ENCODE measurements at places on chromosomes 11 and 22.

GRCh38 chr11:121104312-121104762 is 3.3 kb downstream of the TECTA start:
- DNase-seq = no peak

DNA sequence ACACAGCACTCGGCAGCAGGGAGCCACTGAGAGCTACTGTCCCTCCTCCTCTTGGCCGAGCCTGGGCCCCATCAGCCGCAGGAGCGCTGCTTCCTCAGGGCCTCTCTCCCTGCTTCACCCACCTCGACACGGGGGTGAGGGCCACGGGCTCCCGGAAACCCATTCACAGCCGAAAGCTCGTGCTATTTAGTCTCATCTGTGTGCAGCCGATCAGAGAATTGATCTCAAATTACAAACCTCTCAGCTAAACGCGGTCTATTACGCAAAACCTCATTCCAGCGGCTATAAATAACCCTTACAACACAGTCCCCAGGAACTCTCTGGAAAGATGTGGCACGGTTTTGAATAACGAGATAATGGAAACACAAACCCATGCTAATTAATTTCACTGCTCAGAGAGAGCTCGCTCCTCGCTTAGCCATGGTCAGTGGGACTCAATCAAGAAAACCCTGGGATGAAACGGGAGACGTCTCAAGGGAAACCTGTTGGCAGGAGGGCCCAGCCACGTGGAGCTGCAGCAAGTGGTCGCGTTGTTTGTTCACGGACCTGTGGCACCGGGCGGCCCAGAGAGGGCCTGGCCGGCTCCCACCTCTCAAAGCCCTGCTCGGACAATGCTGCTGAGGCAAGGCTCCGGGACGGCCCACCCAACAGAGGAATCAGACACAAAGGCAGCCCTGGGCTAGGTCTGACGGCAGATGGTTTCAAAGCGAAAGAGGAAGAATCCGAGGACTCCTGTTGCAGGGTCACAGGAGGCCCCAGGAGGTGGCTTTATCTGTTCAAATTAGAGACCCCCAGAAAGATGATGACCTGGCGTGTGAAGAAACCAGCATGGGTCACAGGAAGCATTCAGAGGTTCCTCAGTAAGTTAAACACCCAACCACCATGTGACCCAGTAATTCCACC is 210.5 kb downstream of the CTTN start:
- DNase-seq = no peak

GRCh38 chr22:46297151-46297812 is 612 bp downstream of the GTSE1 start:
- peak; percentile 68 for DNase-seq

DNA sequence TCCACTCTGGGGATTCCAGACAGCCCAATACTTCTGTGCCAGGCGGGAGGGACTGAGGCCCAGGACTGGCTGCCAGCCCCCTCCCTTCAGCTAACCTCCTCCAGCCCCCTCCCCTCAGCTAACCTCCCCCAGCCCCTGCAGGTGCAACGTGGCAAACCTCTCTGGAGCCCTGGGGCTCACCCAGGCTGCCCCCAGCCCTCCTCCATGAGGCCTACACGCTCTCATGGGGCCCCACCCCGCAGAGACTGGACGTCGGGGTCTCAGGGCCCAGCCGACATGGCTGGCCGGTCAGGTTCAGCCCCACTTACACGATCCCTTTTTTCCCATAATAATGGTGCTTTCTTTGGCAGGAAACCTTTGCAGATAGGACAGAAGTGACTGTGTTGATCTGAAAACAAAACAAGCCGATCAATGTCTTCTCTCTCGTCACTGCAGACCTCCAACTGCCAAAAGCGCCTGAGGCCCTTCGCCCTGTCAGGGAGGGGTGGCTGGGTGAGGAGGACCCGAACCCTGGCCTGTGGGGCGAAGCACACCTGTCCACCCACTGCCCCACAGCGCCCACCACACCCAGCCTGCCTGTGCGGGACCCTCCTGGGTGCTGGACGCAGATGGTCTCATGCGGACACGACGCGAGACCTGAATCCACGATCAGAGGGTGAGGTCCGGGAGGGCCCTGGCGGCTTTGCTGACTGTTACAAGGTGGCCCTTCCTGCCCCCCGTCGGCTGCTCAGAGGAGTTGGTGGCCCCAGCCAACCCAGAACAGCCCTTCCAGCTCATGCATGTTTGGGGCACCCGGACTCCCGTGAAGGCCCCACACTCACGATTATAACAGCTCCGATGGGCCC is 33.6 kb downstream of the TRMU start:
- no peak for DNase-seq

DNA sequence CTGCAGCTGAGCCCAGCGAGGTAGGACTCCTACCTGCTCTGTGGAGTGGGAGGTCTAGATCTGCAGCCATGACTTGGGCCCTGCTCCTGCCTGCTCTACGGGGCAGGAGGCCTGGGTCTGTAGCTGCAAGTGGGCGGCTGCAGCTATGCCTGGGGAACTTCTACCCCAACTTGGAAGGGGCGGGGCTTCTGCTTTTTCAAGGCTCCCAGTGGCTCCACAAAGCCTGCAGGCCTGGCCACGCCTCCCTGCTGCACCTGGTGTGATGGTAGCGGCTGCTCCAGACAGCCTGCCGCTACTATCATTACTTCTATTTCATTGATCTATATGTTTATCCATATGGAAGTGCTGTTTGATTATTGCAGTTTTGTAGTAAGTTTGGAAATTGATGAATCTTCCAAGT is 121.2 kb downstream of the NELL1 start:
- no peak for DNase-seq

DNA sequence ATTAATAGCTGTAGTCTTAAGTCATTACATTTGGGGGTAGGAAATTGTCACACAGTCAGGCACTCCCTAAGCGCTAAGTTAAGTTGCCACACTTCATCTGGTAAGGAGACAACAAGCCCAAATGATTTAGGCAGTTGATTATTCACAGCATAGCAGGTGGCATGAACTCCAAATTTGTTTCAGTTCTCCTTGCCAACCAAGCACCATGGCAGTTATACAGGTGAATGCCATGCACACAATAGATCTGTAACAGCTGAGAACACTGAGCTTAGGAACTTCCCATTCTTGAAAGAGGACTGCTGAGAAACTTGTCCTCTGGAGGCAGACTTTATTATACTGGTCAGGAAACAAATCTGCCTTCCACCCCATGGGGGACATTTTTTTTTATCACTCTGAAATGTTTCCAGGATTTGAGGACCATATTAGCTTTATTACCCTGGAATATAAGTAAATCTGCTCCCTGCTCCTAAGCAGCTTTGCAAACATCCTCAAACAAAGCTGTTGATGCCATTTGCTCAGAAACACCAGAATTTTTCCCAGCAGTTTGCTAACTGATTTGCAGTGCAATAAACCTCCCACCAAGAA is 5.1 kb upstream of the INTS4 start:
- no peak for DNase-seq

GRCh38 chr22:25360411-25360810 is 141.0 kb downstream of the CRYBB2 start:
- no peak for DNase-seq

- no peak for DNase-seq
Observed at GRCh38 chr11:14370496-14370895, 11.5 kb upstream of the RRAS2 start.

DNA sequence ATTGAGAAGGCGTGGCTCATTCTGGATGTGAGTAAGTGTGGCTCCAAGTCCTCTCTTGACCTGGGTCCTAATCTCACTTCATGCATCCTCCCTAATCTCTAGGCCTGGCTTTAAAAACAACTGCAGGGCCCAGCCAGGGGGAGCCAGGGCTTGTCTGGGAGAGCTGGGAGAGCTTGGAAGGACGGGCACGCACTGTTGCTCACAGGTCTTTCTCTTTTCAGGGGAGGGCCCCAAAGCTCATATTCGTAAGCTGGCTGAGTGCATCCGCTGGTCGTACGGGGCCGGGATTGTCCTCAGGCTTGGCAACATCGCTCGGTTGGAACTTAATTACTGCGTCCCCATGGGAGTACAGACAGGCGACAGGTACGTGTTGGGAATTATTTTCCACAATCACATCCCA is 34.1 kb upstream of the PARVB start:
- DNase-seq = no peak

DNA sequence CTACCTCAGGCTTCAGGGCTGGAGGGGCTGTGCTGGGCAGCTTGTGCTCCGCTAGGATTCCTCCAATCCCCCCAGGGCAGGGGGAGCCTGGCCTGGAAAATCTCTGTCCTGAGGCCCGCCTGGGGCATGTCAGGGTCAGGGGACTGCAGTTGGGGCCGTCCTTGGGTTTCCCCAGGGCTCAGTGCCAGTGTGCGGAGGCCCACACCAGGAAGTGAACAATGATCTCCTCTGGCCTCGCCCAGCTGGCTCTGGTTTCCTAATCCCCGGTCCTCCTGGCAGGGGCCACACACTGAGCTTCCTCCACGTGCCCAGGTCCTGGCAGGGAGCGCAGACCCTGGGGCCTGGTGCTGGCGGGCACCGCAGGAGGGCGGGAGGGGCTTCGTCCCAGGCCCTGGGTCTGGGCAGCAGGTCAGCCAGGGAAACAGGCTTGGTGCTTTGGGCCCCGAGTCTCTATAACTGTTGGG is 1.4 kb upstream of the MUC2 start:
- no peak for DNase-seq

GRCh38 chr22:27220339-27220738 is 563.0 kb downstream of the MIAT start:
- peak; percentile 79 for DNase-seq

DNA sequence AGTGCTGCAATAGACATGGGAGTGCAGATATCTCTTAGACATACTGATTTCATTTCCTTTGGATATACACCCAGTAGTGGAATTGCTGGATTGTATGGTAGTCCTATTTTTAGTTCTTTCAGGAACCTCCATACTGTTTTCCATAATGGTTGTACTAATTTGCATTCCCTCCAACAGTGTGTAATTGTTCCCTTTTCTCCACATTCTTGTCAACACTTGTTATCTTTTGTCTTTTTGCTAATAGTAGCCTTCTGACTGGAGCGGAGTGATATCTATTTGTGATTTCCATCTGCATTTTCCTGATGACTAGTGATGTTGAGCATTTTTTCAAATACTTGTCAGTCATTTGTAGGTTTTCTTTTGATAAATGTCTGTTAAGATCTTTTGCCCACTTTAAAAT is 128.9 kb downstream of the CTNND1 start:
- no peak for DNase-seq

DNA sequence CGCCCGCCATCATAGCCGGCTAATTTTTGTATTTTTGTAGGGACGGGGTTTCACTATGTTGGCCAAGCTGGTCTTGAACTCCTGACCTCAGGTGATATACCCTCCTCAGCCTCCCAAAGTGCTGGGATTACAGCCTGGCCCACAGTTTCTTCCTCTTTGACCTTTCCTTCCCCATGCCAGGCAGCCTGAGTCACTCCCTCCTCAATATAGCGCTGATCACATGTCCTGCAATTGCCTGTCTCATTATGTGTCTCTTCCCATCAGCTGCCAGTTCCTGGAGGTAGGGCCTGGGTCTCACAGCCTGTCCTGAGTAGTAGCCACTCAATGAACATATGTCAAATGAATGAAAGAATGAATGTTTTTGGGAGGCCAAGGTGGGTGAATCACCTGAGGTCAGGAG is 43.0 kb upstream of the CCDC134 start:
- DNase-seq = no peak

- DNase-seq = no peak
Observed at GRCh38 chr11:88603091-88603867, 265.7 kb upstream of the CTSC start.

GRCh38 chr11:75626889-75627529 is 41.8 kb downstream of the MAP6 start:
- peak; percentile 45 for DNase-seq

- DNase-seq = no peak
Observed at GRCh38 chr22:22523494-22523893, 3.4 kb upstream of the ZNF280A start.

- DNase-seq = no peak
Observed at GRCh38 chr22:21680830-21681565, 15.2 kb downstream of the PPIL2 start.

- DNase-seq = peak; percentile 88
Observed at GRCh38 chr11:78168539-78169477, 19.6 kb downstream of the KCTD21 start.

GRCh38 chr11:109435121-109435742 is 13.2 kb downstream of the C11orf87 start:
- no peak for DNase-seq

DNA sequence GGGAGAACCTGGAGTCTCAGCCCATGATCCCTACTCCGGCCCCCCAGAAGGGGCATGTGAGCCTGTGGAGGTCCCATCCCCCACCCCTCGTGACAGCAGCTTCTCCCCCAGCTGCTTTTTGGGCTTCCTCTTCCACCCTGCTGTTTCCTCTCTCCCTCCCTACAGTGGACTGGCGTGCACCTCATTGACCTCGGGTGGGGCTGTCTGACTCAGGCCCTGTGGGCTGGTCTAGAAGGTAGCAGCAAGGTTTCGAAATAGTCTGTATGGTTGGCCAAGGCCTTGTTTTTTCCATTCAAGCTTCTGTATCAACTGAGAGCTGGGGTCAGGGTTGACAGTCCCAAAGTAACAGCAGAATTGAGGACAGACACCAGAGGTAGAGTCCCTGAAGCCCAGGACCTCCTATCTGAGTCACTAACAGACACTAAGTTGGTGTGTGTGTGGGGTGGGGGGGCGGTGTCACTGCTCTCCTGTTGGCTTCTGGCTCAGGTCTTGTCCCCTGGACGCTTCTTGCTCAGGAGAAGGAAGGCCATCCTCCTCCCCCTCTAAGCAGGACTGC is 7.7 kb downstream of the SLC37A2 start:
- DNase-seq = peak; percentile 47

DNA sequence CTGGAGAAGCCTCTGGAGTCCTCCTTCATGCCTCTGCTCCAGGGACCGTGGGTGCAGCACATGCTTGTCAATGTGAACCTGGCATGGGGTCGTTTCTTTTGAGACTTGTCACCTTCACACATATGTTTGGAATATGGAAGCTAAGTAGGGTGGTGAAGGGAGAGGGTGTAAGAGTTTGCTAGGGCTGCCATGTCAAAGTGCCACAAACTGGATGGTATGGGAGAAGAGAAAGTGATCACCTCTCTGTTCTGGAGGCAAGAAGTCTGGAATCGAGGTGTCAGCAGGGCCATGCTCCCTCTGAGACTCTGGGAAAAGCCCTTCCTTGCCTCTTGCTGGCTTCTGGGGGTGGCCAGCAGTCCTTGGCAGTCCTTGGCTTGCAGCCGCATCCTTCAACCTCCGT is 8.7 kb upstream of the TSPAN18 start:
- DNase-seq = no peak

DNA sequence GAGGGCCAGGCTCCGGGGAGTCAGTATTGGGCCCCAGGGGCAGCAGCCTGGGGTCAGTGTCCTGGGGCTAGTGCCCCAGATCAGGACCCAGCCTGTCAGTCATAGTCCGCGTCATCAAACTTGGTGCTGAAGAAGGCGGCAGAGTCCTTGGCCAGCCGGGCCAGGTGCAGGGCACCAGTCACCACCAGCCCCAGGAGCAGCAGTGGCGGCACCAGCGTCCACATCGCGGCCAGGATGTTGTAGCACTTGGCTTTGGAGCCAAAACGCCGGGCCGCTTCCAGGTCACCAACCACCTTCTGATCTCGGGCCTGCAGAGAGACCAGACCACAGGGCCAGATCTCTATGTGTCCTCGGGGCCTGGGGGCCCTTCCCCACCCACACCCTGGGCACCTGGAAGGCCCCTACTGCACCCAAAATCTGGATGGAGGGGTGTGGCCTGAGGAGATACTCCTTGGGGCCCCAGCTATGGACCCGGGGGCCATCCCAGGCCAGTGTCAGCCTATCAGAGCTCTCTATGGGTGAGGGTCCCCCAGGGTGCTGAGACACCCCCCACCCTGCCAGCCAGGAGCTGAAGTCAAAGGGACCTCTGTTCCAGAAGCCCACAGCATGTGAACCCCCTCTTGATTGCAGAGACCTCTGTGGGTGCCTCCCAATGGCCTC is 790 bp downstream of the IFITM5 start:
- DNase-seq = no peak

Data from islet precursor cell (in vitro differentiated cells).